ENCODE measurements at places on chromosomes 6 and 20.
A peak's percentile ranks its signal among the peaks of the same experiment; 100 is the strongest.

DNA sequence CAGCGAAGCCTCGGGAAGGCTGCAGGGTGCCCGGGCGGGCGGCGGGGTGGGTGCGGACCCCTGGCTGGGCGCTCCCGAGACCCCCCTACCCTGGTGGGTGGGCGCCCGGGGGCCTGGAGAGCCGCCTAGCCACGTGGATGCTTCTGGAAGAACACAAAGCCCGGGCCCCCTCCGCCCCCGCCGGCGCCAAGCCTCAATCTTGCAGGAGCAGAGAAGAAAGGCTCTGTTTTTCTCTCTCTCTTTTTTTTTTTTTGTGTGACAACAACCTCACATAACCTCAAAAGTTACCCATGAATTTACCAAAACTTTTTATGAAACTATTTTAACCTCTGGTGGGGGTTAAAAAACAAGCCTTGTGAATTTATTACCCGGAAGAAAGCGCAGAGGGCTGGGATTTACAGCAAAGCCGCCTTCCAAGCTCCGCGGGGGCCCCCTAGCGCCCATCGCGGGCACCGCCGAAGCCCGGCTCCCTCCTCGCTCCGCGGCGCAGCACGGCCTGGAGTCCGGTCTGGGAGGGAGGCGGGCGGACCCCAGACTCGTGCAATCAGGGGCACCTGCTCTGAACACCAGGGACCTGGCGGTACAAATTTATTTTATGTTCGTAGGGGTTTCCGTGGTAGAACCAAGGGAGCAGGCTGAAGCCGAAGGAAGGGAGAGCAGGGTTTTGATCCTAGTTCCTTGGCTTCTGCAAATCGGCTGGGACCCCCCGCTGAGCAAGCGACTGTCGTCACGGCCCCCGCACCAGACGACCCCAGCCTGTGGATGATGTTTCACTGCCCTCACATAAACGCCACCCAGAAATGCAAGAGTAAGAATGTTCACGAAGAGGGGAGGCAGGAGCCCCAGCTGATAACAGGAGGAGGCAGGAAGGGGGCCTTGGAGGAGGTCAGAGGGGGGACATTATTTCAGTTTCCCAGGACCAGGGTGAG is 58.9 kb downstream of the ZNF831 start:
- DNase-seq = peak; percentile 62

- no peak for DNase-seq
These were observed 18.6 kb downstream of the CMTR1 start for GRCh38 chr6:37451441-37452193.

DNA sequence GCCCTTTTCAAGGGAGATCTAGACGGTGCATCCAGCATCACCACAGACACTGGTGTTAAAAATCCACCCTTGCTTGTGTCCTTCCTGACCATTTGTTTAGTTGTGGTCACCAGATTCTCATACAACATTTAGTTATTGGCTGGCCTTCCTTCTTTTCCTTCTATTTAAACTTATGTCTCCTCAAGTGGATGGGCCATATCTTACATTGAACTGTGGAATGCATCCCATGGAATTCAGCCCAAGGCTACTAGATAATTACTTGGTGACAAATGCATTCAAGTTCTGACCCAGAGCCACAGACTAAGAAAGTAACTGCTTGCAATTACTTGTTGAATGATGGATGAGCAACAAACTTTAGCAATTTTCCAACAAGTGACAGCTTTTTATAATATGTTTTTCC is 198.9 kb upstream of the SSTR4 start:
- DNase-seq = peak; percentile 97

GRCh38 chr6:127539272-127539671 is 20.1 kb upstream of the MTCL3 start:
- DNase-seq = peak; percentile 27

- DNase-seq = no peak
These were observed 86.9 kb downstream of the TULP4 start for GRCh38 chr6:158399040-158399700.

GRCh38 chr6:106315765-106316374 is 9.7 kb downstream of the ATG5 start:
- peak; percentile 78 for DNase-seq

DNA sequence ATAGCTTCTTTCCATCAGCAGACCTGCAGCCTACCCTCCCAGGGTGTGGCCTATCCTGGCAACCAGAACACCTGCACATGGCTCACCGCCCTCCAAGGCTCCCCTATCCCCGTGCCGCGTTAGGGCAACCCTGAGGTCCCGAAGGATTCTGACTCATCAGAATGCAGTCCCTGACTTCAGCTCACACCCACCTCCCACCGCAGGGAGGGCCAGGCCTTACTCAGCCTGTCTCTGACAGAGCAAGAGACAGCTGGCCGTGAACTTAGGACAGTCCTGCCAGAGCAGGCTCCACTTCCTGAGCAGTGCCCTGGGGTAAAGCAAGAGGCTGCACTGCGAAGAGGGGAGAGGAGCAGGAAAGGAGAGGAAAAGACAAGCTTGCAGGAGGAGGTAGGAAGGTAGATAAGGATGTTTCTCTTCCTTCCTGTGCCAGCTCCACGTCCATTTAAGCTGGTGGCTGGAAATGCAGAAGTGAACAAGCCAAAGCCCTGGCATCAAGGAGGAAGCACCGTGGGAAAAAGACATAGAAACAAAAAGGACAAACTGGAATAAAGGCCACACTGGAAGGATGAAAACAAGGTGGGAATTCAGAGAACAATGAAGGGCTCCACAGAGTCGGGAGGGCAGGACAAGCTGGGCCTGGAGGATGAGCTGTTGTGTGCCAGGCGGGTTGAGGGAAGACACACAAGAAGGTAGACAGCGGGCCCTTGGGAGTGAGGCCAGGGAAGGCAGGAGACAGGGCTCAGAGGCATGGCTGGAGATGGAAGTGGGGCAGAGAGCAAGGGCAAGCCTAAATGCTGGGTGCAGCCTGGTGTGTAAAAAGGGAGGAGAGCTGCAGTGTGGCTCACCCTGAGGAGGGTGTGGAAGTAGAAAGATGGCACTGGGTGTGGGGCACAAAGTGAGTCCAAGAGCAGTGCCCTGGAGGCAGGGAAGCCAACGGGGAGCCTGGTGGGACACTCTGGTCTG is 102.7 kb downstream of the SLC23A2 start:
- peak; percentile 85 for DNase-seq

GRCh38 chr6:99099243-99099642 is 151.5 kb upstream of the FBXL4 start:
- no peak for DNase-seq

DNA sequence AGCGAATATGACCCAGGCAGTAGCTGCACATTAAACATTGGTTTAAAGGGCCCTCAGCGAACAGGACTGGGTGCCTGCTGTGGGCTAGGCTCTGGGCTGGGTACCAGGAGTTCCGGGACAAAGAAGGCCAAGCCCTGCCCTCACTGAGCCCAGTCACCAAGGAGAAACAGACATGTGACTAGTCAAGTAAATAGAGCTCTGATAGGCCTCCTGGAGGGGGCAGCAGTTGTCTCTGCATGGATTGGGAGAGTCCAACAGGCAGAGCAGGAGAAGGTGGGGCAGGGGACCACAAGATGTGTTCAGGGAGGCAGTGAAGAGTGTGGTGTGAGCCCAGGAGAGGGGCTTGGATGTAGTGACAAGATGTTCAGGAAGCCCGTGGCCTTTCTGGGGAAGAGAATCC is 3.1 kb downstream of the HM13 start:
- peak; percentile 79 for DNase-seq

DNA sequence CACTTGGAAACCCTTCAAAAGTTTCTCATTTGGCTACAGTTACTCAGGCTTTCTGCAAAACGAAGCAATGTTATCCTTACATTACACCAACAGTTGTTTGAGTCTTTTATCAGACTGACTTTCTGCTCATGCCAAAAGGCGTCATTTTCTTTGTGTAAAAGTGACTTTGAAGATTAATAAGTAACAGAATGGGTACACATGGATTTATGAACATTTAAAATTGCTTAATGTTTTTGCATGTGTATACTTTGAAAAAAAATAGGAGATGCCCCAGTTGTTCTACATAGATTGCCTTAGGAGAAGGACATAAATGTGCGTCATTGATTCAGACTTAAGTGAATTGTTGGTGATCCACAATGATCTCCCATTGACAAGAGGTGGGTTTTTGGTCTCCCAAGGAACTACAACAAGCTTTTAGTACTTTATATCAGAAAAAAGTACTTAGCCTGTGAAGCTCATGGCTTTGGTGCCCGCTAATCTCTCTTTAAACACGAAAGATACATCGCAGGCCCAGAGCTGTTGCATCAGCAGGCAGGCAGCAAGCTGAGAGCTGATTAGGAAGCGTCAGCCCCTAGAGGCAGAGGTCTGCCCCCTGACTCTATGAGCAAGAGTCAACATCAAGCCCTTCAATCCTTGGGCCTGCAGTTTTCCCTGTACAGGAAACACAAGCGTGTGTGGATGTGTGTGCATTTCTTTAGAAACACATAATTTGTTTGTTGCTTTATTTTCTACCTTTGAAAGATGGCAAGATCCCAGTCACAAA is 45.9 kb downstream of the SLC22A3 start:
- DNase-seq = no peak

DNA sequence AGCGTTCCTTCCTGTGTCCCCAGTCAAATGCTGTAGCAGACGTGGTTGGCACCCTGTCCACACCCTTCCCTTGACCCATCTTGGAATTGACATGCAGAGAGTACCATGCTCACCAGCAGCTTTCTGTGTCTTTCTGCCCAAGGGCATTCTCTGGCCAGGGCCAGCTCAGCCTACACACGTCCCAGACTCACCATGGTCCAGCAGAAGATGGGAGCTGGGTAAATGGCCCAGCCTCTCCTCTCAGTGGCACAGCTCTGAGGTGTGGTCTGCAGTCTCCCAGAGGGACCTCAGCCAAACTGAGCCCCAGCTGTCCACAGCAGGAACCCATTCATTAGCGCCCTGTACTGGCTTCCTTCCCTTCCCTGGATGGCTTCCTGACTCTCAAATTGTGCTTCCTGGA is 31.1 kb upstream of the BLCAP start:
- DNase-seq = no peak

DNA sequence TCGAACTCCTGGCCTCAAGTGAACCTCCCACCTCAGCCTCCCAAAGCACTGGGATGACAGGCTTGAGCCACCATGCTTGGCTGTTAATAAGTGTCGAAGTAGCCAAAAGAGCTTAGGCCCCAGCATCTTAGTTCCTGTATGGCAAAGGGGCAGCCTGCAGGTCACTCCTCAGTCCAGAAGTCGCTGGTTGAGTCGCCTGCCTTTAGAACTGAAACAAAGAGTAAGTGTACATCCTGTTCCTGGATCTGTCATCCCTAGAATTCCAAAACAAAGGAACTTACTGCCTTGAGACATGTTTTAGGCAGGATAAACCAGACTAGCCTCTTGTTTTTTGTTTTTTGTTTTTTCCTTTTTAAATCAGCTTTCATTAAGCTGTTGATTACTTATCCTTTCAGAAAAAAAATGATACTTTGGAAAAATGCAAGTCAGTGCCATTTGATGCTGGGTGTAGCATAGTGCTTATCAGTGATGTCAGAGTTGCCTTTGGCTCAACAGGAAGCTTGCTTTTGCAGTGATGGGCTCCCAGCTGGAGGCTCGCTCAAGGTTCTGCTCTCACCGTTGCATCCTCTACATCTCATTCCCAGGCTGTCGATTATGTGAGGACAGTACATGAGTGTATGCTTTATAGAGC is 9.0 kb downstream of the ACTR5 start:
- no peak for DNase-seq

DNA sequence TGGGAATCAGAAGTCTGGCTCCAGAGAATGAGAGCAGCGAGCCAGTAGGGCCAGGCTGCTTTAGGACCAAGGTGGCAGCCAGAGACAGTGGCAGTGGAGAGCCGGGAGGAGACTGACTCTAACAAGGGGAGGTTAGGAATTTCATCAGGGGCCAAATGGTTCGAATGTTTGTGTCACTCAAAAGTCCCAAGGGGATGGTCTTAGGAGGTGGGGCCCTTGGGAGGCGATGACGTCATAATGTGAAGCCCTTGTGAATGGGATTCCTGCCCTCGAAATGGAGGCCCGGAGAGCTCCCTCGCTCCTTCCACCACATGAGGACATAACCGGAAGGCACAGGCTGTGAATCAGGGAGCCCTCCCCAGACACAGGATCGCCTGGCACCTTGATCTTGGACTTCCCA is 299.7 kb downstream of the QKI start:
- DNase-seq = no peak

DNA sequence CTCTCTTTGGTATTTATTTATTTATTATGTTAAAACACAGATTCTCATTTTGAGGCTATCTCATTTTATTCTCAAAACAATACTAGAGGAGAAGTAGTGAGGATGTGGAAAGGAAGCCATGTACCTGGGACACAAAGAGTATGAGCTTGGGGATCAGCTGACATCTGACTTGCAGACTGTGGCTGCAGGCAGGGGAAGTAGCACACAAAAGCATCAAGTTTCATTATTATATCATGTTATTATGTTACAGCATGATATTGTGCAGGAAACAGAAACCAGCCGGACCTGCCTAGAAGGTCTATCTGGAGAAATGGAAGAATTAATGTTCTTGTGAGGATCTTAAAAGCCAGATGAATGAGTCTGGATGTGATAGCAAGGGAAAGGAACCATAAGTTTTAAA is 248.2 kb downstream of the KHDC1L start:
- DNase-seq = no peak

DNA sequence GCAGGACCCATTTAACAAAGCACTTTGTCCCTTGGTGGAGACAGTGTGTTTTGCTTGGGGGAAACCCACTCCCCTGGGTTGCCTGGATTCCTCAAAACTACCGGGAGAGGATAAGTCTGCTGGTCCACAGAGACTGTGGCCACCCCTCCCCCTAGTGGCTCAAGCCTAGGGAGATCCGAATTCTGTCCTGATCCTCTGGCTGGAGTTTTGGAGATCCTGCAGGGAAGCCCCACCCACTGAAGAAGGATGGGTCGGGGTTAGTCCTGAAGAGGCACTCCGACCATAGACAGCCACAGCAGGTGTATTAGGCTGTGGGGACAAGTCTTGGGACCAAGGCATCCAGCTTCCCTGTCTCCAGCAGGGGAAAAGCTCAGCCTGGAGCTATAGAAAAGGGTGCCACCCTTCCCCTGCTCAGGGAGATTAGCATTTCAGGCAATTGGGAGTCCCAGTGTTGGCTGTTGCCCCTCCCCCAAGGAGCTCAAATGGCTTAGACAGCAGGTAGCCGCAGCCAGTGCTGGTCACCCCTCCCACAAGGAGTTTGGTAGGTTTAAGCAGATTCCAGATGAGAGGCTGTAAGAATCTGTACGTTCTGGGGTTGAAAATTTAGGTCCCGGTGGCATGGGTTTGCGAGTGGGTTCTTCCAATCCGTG is 750.0 kb downstream of the TBC1D32 start:
- DNase-seq = no peak

DNA sequence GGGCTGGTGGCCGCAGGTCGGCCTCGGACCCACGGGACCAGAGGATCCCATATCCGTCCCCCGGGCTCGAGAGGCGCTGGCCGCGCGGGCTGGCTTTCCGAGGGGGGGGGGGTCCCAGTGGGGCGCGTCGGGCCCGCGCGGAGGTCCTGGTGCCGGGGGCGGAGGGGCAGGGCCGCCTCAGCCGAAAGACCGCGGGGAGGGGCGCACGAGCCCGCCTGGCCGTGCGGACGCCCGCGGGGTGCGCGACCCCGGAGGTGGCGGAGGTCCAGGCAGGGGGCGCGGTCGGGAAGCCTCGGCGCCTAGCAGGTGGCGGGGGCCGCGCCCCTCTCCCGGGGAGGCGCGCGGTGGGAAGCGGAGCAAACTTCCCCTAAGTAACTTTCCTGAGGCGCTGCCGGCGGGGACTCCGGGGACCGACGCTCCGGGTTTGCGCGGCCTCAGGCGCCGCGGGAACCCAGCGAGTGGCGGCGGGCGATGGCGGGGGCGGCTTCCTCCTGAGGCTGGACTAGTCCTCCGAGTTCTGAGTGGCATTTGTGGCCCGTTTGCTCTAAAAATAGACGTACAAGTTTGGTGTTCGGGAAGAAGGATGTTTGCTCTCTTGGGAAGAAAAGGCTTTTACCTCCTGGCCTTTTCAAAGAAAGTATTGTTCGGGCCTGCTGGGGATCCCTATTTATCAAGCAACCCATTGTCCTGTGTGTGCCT is 26.5 kb upstream of the BTBD3 start:
- DNase-seq = peak; percentile 76

Measured in M059J (cell line).